NCI-H2081 treated with DMSO at 0.1 percent for 48 hours (cell line): ENCODE measurements at places on chromosomes 7 and 10.

DNA sequence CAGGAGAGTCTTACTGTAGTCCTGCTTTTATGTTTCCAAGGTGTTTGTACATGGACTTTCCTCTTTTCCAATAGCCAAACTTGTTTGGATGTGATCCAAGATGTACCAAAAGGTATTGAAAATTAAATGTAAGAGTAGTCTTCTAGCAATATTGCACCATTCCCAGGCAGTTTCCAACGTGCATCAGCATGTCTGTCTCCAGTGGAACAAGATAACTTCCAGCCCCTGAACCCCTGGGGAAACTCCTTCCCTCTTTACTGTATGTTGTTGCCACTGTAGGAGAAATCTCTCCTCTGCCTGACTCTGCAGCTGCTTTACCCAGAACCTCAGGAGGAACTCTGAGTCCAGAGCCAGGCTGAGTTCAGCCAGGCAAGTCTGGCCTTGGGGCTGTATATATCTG, 18.5 kb downstream of the ARMC10 start:
- no peak for DNase-seq

GRCh38 chr10:95964756-95965155, 57.0 kb downstream of the CC2D2B start:
- DNase-seq, result no peak

GRCh38 chr10:94115725-94116124, 122.0 kb downstream of the PLCE1 start:
- DNase-seq, result no peak

DNA sequence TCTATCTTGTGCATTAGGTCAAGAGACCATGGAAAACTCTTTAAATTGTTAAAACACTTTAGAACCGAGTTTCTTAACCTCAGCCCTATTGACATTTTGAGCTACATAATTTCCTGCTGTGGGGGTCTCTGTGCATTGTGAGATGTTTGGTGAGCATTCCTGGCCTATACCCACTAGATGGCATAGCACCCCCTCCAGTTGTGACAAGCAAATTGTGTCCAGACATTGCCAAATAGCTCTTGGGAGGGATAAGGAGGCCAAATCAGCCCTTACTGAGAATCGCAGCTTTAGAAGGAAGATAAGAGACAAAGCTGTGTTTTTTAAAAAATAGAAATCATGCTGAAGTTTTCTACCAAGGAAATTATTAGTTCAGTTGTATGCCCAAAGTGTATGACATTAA, 1158.5 kb upstream of the C7orf33 start:
- DNase-seq, result no peak
